IPS DF 6.9 (cell line): ENCODE measurements at places on chromosomes 11 and 22.

- no peak for DNase-seq
These were observed 64.8 kb downstream of the STIM1 start for GRCh38 chr11:3920148-3920852.

DNA sequence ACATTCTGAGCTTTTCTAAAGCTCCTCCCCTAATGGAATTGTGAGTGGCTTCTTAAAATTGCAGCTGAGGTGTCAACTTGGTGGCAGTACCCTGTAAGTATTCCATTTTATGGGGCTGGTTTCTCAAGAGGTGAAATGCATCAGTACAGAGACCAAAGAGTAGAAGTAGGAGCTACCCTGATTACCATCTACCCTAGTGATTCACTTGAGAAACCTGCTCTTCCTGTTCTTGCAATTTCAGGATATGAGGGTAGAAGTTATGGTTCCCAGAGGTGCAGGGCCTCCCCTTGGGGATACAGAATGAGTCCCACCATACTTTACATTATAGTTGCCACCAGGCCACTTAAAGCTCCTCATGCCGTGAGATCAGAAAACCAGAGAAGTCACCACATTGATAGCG lies 944.6 kb downstream of the OPCML start:
- no peak for DNase-seq

DNA sequence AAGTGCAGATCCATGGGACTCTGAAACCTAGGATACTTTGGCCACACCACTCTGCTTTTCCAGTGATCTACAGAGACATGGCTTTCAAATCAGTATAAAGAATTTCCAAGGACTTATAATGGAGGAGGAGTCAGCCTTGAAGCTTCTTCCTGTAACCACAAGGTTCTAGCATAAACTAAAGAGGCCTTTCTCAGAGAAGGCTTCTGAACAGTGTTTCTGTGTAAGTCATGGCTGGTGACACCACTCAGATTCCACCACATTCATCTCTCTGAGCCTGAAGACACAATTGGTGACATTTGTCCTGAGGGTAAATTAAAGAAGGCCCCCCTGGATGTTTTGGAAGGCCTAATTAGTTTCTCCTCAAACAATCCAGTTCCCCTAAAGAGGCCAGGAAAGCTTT lies 29.0 kb upstream of the ADORA2A start:
- DNase-seq: no peak

- DNase-seq: no peak
These were observed 87.1 kb upstream of the RAG2 start for GRCh38 chr11:36684840-36685801.

- DNase-seq: no peak
These were observed 24.8 kb upstream of the ADORA2A start for GRCh38 chr22:24402460-24403192.

GRCh38 chr11:31492320-31492913 lies 17.0 kb downstream of the IMMP1L start:
- no peak for DNase-seq
